ENCODE measurements at places on chromosomes 5 and 9.

DNA sequence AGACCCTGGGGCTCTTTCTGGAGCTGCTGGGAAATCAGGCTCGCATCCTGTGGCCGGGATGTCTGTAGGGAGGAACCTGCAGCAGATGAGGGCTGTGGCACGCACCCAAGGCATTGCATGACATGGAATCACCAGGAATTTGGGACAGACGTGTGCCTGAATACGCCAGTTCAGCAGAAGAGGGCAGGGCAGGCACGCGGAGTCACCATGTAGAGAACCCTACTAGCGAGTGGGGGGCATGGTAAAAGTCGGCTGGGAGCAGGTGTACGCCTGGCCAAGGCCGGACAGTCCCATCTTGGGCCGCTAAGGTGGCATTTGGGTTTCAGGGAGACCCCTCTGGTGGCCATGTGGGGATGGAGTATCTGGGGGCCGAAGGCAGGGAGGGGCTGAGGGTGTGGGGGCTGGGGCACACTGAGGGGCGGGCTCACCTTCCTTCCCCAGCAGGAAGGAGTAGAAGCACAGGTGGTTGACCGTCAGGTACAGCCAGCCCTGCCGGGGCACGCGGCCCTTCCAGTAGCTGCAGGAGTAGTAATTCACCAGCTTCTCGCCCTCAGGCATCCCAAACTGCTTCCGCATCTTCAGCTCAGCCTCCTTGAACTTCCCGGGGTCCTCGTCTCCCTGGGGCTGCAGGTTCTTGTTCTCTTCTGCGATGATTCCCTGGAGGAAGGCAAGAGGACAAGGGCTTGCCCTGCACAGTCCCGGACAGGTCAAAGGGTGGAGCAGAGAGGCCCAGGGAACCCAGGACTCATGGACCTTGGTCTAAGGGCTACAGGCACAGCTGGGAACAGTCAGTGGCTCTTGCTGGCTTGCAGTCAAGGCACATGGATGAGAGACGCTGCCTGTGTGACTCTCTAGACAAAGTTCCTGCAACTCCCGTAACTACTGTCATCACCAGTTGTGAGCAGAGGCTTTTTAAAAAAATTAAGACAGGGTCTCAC, 13.5 kb downstream of the TBC1D9B start:
- DNase-seq, result no peak

- no peak for DNase-seq
Measured at GRCh38 chr9:112811518-112811917, 61.0 kb downstream of the SNX30 start.

DNA sequence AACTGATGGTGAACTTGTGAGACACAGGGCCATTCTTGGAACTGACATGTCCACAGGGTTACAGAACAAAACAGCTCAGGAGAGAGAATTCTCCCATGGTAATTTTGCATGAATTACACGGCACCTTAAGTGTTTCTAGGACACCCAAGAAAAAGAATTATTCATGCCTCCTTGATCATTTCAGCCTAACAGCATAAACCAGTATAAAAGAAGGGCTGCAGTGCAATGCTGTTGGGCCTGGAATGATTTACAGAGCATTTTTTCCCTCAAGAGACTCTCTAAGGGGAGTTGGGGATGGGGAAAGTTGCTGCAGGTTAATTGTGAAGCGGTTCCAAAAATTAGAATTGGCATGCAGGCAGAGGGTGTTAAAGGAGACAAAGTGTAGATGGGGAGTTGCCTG, 136.4 kb upstream of the FBXL7 start:
- no peak for DNase-seq

DNA sequence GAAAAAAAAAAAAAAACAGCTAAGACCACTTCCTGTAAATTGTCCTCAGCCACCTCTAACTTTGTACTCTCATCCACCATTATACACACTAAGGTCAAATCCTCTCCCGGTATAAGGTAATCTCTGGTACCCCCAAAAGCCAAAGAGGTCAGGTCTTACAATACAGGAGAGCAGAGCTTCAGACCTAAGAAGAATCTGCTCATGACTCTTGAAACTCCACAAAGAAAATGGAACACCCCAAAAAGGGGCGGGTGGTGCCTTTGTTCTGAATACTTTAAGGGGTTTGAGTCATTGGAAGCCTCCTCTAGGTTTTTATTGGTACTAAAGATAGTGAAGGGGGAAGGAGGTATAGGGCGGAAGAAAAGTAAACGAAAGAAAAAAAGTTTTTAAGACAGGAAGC, 69.8 kb downstream of the COL15A1 start:
- DNase-seq, result no peak

GRCh38 chr9:135582541-135582940, 21.0 kb downstream of the PAEP start:
- DNase-seq, result no peak

GRCh38 chr5:36908544-36909260, 32.1 kb downstream of the NIPBL start:
- DNase-seq, result no peak

GRCh38 chr5:17106521-17106920, 110.9 kb upstream of the BASP1 start:
- DNase-seq, result no peak

DNA sequence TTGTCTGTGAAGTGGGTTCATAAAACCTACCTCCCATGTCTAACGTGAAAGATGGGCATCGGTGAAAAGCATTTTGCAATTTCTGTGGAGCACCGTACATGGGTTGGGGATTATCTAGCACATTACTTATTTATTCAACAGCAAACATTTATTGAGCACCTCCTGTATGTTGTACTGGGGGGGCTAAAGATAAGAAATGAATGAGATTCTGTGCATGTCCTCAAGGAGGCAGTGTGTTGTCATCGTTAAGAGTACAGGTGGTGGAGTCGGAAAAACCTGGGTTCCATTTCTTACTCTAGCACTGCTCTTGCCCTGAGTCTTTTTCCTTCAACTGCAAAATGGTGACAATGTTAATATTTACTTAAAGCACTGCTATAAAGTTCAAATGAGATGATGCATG, 30.4 kb upstream of the DENND1A start:
- DNase-seq, result no peak

DNA sequence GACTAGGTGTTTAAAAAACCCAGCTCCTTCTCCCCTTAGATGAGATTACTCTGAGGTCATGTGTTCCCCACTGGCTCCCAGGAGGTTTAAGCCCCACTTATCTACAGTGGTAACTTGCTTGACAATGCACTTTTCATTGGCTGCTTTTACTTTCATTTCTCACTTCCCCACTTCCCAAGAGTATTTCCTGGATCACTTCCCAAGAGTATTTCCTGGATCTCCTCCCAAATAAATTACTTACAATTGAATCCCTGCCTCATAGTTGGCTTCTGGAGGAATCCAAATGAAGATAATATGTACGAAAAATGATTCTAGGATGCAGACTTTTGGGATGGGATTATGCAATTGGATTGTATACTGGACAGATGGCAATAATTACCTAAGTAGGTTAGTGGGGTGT, 47.1 kb upstream of the CHSY3 start:
- no peak for DNase-seq

- no peak for DNase-seq
Measured at GRCh38 chr9:71901695-71902597, 9.0 kb downstream of the ABHD17B start.

- no peak for DNase-seq
Measured at GRCh38 chr9:96249746-96250145, 52.2 kb downstream of the HSD17B3 start.

DNA sequence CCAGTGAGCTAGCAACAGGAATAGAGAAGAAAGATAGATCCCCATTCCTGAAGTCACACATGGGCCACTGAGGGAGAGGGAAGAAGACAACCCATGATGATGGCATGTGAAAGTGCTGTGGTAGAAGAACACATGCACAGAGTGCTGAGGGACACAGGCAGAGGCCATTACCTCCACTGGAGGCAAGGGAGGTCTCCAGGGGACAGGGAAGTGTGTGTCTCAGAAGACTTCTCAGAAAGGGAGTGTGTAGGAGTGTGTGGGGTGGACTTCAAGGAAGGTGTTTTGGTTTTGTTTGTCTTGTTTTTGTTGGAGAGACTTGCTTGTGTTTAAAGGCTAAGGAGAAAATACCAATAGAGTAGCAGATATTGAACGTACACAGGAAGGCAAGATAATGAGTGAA, 77.0 kb upstream of the SMARCA2 start:
- DNase-seq, result no peak

- DNase-seq, result no peak
Measured at GRCh38 chr9:20478786-20479185, 143.5 kb downstream of the MLLT3 start.

GRCh38 chr9:108443741-108444140, 412.0 kb downstream of the ACTL7B start:
- DNase-seq, result no peak

DNA sequence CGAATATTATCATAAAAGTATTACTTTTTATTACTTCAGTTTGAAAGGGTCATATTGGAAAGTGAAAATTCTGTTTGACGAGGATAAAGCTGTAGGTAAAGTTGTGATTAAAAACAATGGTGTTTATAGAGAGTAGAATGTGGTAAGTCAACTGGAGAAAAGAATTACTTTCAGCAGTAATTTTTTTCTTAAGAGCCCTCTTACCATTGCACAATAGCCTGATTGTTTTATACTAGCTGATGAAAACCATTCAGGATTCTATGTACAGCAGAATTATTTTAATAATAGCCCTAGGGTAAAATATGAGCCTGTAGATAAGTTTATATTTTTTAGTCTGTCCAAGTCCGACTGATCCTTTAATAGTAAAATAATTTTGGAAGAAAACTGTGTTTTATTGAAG, 16.6 kb downstream of the CDC42SE2 start:
- DNase-seq, result no peak

- DNase-seq, result no peak
Measured at GRCh38 chr5:113112435-113112834, 135.8 kb downstream of the DCP2 start.

DNA sequence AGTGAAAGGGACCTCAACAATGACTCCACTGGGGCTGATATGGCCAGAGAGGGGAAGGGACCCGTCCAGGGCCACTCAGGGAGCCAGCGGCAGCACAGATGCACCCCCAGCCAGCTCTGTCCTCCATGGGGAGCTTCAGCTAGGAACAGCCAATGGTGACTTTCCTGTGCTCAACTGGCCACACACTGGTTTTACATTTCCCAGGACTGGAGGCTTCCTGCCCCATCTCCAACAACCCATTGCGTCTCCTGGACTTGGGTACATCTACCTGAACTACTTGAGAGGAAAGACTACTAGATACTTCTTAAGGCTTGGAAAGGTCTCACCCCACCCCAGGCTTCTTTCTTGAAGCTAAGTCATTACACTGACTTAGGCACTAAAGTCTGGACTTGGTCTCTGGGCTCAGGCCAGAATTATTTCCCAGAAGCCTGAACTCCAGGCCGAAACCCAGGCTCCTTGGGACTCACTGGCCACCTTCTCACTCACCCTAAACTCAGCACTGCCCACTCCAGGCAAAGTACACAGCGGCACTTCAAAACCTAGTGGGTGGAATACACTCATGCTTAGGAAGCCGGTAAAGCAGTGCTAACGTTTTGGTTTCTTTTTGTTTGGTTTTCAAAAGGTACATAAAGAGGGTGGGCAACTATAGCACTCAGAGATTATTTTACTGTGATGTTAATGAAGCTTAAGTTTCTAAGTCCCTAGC, 1.5 kb downstream of the IGFBPL1 start:
- DNase-seq, result no peak

DNA sequence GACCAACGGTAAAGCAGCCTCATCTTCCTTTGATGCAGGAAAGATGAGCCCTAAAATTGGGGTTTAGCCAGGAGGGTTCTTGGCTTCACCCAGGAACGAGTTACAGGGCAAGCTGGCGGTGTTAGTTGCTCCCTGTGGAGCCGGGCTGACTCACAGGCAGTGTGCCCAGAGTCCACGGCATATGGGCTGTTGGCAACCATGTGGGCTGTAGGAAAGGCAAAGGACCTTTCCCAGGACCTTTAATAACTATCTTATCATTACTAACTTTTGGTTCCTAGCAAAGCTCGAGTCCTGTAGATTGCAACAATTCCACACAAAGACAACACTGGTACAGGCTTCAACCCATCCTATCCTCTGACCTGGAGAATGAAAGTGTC, 29.8 kb upstream of the CLPTM1L start:
- DNase-seq, result no peak

GRCh38 chr5:35777358-35778087, 79.2 kb upstream of the IL7R start:
- DNase-seq, result peak; percentile 25

- DNase-seq, result no peak
Measured at GRCh38 chr5:168950241-168950951, 350.5 kb downstream of the SLIT3 start.

DNA sequence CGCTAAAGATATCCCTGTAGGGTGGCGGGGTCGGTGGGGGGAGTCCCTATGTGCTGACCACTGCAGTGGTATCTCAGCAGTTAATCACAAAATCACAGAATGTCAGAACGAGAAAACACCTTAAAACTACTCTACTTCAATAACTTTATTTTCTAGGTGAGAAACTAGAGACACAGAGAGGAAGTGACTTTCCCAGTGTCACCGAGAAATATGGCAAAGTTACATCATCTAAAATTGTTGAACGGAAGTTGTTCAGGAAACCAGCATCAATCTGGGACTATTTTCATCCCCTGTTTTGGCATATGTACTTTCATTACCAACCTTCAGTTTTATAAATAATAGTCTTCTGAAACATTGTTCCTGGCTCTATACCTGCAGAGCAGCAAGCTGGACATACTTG, 384.0 kb downstream of the SPOCK1 start:
- no peak for DNase-seq

- no peak for DNase-seq
Measured at GRCh38 chr5:143586781-143587362, 183.4 kb upstream of the NR3C1 start.

GRCh38 chr9:1386420-1386819, 336.3 kb downstream of the DMRT2 start:
- no peak for DNase-seq

GRCh38 chr9:82781921-82782392, 281.0 kb downstream of the RASEF start:
- DNase-seq, result no peak

DNA sequence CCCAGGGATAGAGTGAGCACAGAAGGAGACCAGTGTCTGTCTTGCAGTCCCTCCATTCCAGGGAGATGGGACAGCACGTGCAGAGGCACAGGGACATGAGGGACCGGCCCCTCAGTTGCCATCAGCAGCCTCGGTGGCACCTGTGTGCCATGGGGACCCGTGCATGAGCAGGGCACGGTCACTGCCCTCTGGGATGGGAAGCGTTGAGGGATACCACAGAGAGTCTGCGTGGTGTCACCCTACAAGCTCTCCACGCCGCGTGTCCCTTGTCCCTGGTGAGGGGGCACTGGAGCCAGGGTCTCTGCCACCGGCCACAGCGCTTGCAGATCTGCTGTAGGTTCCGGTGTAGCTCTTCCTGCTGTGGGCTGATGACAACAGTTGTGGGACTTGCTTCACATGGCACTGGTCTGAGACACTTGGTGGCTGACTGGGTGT, 108.1 kb downstream of the CACNA1B start:
- DNase-seq, result no peak
